ENCODE measurements at places on chromosomes 5 and 9. TPM values are rescaled to one million over a fixed set of nuclear protein-coding genes. Genes with fewer than 3 reads are reported as not detected.

Gene CCDC183
- total RNA-seq: 14.5 TPM

Gene DPYSL3
- 6.5 TPM for total RNA-seq

Gene TMEM215
- not detected for total RNA-seq

Gene INSL4
- total RNA-seq: not detected

Gene C1QTNF3
- 0.99 TPM for total RNA-seq

Gene INSL6
- not detected for total RNA-seq

Gene PTGS1
- total RNA-seq: 2.1 TPM

Gene GABRP
- total RNA-seq: 8.6 TPM
